ENCODE measurements at places on chromosomes 2 and 18. TPM values are rescaled to one million over a fixed set of nuclear protein-coding genes. Genes with fewer than 3 reads are reported as not detected.

The DGUOK gene
- 106 TPM for total RNA-seq

The MOCOS gene
- total RNA-seq, result not detected

- H3K36me3 ChIP-seq, result no peaks in the 10 kb centered on the region
- no peak overlapping the region for H3K27ac ChIP-seq
- H3K27me3 ChIP-seq, result peaks cover 13% of the 10 kb centered on the region
- H3K4me1 ChIP-seq, result no peaks in the 10 kb centered on the region
- DNase-seq, result peak; percentile 64
Observed at GRCh38 chr2:198127627-198128026, 323.2 kb downstream of the PLCL1 start.

The RETREG2 gene
- 59.0 TPM for total RNA-seq

The SERPINB13 gene
- total RNA-seq, result 0.49 TPM

The WDR75 gene
- total RNA-seq, result 63.4 TPM

- peaks cover 7% of the 10 kb centered on the region for H3K36me3 ChIP-seq
- no peaks in the 10 kb centered on the region for H3K27me3 ChIP-seq
- no peak overlapping the region for H3K27ac ChIP-seq
Observed at GRCh38 chr18:76875390-76876325, 53.3 kb downstream of the ZNF236 start.

GRCh38 chr2:123040506-123040905 lies 984.6 kb upstream of the CNTNAP5 start:
- DNase-seq, result no peak
- H3K4me1 ChIP-seq, result no peaks in the 10 kb centered on the region
- H3K4me3 ChIP-seq, result no peak overlapping the region
- no peaks in the 10 kb centered on the region for H3K27me3 ChIP-seq
- H3K27ac ChIP-seq, result no peak overlapping the region
- H3K36me3 ChIP-seq, result no peaks in the 10 kb centered on the region

- no peaks in the 10 kb centered on the region for H3K4me1 ChIP-seq
- no peaks in the 10 kb centered on the region for H3K36me3 ChIP-seq
- DNase-seq, result no peak
- no peak overlapping the region for H3K27ac ChIP-seq
- H3K4me3 ChIP-seq, result no peak overlapping the region
Observed at GRCh38 chr2:239890206-239890746, 134.9 kb downstream of the NDUFA10 start.

GRCh38 chr2:120390381-120391055 lies 44.6 kb downstream of the INHBB start:
- H3K4me3 ChIP-seq, result no peak overlapping the region
- peaks cover 1% of the 10 kb centered on the region for H3K4me1 ChIP-seq
- H3K27me3 ChIP-seq, result no peaks in the 10 kb centered on the region

DNA sequence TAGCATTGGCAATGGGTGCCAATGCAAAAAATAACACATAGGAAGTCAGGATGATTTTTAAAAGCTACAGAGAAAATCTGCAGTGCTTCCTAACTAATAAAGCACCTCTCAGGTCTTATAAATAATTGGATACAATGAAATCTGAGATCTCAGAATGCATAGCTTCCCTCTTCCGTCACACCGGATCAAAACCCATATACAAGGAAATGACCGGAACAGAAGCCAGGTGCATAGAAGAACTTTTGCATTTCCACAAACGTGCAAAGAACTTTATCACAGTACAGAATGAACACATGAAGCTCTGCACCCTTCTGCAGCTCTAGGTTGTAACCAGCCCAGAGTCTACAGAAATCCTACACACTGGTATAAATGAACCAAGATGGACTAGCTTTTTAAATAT lies 145.4 kb downstream of the TCF4 start:
- H3K27ac ChIP-seq, result no peak overlapping the region
- no peaks in the 10 kb centered on the region for H3K36me3 ChIP-seq
- no peaks in the 10 kb centered on the region for H3K4me1 ChIP-seq

GRCh38 chr18:34649080-34649479 lies 61.0 kb upstream of the DTNA start:
- H3K4me1 ChIP-seq, result no peaks in the 10 kb centered on the region
- no peaks in the 10 kb centered on the region for H3K27me3 ChIP-seq
- no peaks in the 10 kb centered on the region for H3K36me3 ChIP-seq
- H3K4me3 ChIP-seq, result no peak overlapping the region
- no peak overlapping the region for H3K27ac ChIP-seq

The TEKT4 gene
- total RNA-seq, result not detected

GRCh38 chr18:53698907-53699306 lies 525.6 kb downstream of the MBD2 start:
- H3K4me3 ChIP-seq, result no peak overlapping the region
- H3K36me3 ChIP-seq, result no peaks in the 10 kb centered on the region
- no peaks in the 10 kb centered on the region for H3K27me3 ChIP-seq

GRCh38 chr2:171837736-171838135 lies 56.3 kb downstream of the SLC25A12 start:
- H3K4me1 ChIP-seq, result no peaks in the 10 kb centered on the region
- no peak overlapping the region for H3K4me3 ChIP-seq
- DNase-seq, result no peak
- H3K36me3 ChIP-seq, result peaks cover 28% of the 10 kb centered on the region

- peaks cover 16% of the 10 kb centered on the region for H3K4me1 ChIP-seq
- H3K36me3 ChIP-seq, result no peaks in the 10 kb centered on the region
- H3K27ac ChIP-seq, result no peak overlapping the region
- H3K27me3 ChIP-seq, result no peaks in the 10 kb centered on the region
- DNase-seq, result no peak
- no peak overlapping the region for H3K4me3 ChIP-seq
Observed at GRCh38 chr2:7792031-7792651, 874.9 kb downstream of the RNF144A start.

- H3K4me3 ChIP-seq, result no peak overlapping the region
- H3K4me1 ChIP-seq, result no peaks in the 10 kb centered on the region
- no peaks in the 10 kb centered on the region for H3K27me3 ChIP-seq
- no peaks in the 10 kb centered on the region for H3K36me3 ChIP-seq
- no peak overlapping the region for H3K27ac ChIP-seq
- DNase-seq, result no peak
Observed at GRCh38 chr2:166074430-166074829, 53.4 kb downstream of the SCN1A start.

GRCh38 chr2:35228584-35228983 lies 1127.0 kb upstream of the CRIM1 start:
- no peaks in the 10 kb centered on the region for H3K27me3 ChIP-seq
- no peaks in the 10 kb centered on the region for H3K4me1 ChIP-seq
- no peak overlapping the region for H3K4me3 ChIP-seq
- no peak for DNase-seq

GRCh38 chr2:159046966-159047365 lies 78.5 kb downstream of the TANC1 start:
- no peaks in the 10 kb centered on the region for H3K27me3 ChIP-seq
- DNase-seq, result no peak
- H3K4me3 ChIP-seq, result no peak overlapping the region
- H3K36me3 ChIP-seq, result no peaks in the 10 kb centered on the region

GRCh38 chr2:135991861-135992260 lies 6.4 kb upstream of the DARS1 start:
- H3K27ac ChIP-seq, result no peak overlapping the region
- H3K27me3 ChIP-seq, result no peaks in the 10 kb centered on the region
- H3K4me1 ChIP-seq, result no peaks in the 10 kb centered on the region
- no peaks in the 10 kb centered on the region for H3K36me3 ChIP-seq
- no peak for DNase-seq
- H3K4me3 ChIP-seq, result no peak overlapping the region

- H3K4me1 ChIP-seq, result peaks cover 31% of the 10 kb centered on the region
- peaks cover 20% of the 10 kb centered on the region for H3K36me3 ChIP-seq
- peak overlapping the region; percentile 98 for H3K27ac ChIP-seq
Observed at GRCh38 chr2:61177727-61178549, 15.9 kb downstream of the C2orf74 start.

- H3K36me3 ChIP-seq, result no peaks in the 10 kb centered on the region
- H3K27ac ChIP-seq, result no peak overlapping the region
- H3K4me1 ChIP-seq, result peaks cover 13% of the 10 kb centered on the region
Observed at GRCh38 chr2:37798315-37799005, 126.6 kb upstream of the RMDN2 start.

The ACADL gene
- 0.15 TPM for total RNA-seq

The FAM110C gene
- total RNA-seq, result 2.6 TPM

DNA sequence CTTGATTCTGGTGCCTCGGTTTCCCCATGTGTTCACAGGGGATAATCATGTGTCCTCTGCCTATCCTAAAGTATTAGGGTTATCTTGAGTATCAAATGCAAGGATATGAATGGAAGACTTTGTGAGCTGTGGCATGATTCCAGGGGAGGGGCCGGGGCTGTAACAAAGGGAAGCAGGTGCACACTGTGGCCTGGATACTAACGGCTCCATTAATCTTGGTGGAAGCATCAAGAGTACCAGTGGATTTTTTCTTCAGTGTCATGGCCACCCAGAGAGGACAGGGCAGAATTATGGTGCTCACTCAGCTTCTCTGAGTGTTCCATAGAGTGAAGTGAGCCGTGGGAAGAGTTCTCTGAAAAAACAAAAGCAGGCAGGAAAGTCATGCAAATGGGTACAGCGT lies 320.1 kb downstream of the ALK start:
- H3K27me3 ChIP-seq, result no peaks in the 10 kb centered on the region
- no peaks in the 10 kb centered on the region for H3K4me1 ChIP-seq
- H3K4me3 ChIP-seq, result no peak overlapping the region
- no peak overlapping the region for H3K27ac ChIP-seq
- DNase-seq, result no peak
- no peaks in the 10 kb centered on the region for H3K36me3 ChIP-seq

GRCh38 chr2:51812138-51812866 lies 780.4 kb upstream of the NRXN1 start:
- H3K4me1 ChIP-seq, result no peaks in the 10 kb centered on the region
- no peak for DNase-seq
- H3K27me3 ChIP-seq, result peaks cover 15% of the 10 kb centered on the region
- H3K27ac ChIP-seq, result no peak overlapping the region
- no peak overlapping the region for H3K4me3 ChIP-seq
- no peaks in the 10 kb centered on the region for H3K36me3 ChIP-seq

GRCh38 chr2:157376041-157376440 lies 50.4 kb upstream of the ERMN start:
- no peaks in the 10 kb centered on the region for H3K4me1 ChIP-seq
- H3K36me3 ChIP-seq, result no peaks in the 10 kb centered on the region
- H3K4me3 ChIP-seq, result no peak overlapping the region
- no peaks in the 10 kb centered on the region for H3K27me3 ChIP-seq

DNA sequence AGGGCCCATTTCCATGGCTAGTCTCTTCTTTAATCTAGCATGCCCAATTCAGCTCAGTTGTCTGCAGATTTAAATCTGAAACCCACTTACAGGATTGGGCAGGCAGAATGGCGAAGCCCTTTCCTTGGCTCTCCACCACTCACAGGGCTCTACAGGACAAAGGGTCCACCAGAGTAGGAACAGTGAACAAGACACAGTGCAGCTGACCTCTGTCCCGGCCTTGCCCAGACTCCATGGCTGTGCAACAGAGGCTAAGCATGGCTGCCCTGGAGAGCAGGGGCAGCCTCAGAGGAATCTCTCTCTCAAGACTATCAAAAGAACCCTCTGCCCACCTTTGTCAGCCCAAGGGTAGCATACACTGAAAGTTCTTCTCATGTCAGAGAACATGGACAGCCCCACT lies 9.7 kb upstream of the ATP6V1B1 start:
- no peak overlapping the region for H3K27ac ChIP-seq
- no peak overlapping the region for H3K4me3 ChIP-seq
- no peaks in the 10 kb centered on the region for H3K27me3 ChIP-seq
- H3K4me1 ChIP-seq, result no peaks in the 10 kb centered on the region
- H3K36me3 ChIP-seq, result peaks cover 3% of the 10 kb centered on the region
- DNase-seq, result no peak

The GKN2 gene
- not detected for total RNA-seq

DNA sequence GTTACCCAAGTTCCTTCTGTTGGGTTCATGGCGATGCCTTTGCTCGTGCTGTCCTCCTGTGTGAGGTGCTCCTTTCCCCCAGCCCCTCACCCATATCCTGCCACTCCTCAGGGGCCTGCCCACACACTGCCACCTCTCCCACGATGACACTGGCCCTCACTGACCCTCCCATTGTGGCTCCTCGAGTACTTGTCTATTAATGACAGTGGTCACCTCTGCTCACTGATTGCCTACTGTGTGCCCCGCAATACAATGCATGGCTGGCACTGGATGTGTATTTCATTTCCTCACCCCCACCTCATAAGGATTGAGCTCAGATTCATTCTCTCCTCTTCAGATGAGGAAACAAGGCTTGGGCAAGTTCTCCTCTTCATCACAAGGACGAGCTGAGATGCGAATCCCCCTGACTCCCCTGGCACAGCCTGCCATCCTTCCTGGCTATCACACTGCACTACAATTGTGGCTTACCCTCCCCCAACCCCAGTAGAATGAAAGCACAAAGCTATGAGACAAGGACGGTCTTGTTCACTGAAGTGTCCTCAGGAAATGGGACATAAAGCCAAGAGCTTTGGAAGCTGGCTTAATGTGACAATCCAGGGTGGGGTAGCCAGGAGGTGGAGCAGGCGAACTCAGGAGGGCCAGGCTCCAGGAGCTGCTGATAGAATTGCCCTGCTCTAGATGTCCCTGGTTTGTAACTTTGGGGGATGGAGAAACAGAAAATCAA lies 93.9 kb upstream of the RAB12 start:
- no peak for DNase-seq
- H3K4me3 ChIP-seq, result no peak overlapping the region
- H3K4me1 ChIP-seq, result no peaks in the 10 kb centered on the region
- H3K36me3 ChIP-seq, result no peaks in the 10 kb centered on the region
- H3K27ac ChIP-seq, result no peak overlapping the region
- peaks cover 23% of the 10 kb centered on the region for H3K27me3 ChIP-seq

DNA sequence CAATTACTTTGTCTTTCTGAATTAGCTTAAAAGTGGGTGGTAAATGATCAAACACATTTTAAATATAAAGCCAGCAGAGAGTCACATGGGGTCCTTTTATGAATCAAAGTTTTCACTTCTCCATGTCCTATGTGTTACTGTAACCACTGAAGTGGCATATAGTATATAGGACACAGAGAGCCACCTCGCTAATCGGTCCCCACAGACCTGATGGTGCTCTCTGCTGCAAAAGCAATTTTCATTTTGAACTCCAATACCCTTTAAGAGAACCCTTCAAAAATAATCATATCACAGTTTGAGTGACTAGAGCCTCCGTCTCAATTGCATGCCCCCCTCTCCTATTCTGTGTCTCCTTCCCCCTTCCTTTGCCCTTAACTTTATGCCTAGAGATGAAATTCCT lies 272.8 kb downstream of the ERBB4 start:
- no peaks in the 10 kb centered on the region for H3K36me3 ChIP-seq
- H3K4me3 ChIP-seq, result no peak overlapping the region
- H3K27me3 ChIP-seq, result no peaks in the 10 kb centered on the region
- H3K27ac ChIP-seq, result no peak overlapping the region
- DNase-seq, result no peak

The UGT1A10 gene
- total RNA-seq, result not detected

Measured in A673 (cell line).